Foreskin melanocyte (primary cell): ENCODE measurements at places on chromosomes 2 and 18.

- no peak for DNase-seq
Measured at GRCh38 chr18:43776997-43777396, 499.7 kb upstream of the SYT4 start.

DNA sequence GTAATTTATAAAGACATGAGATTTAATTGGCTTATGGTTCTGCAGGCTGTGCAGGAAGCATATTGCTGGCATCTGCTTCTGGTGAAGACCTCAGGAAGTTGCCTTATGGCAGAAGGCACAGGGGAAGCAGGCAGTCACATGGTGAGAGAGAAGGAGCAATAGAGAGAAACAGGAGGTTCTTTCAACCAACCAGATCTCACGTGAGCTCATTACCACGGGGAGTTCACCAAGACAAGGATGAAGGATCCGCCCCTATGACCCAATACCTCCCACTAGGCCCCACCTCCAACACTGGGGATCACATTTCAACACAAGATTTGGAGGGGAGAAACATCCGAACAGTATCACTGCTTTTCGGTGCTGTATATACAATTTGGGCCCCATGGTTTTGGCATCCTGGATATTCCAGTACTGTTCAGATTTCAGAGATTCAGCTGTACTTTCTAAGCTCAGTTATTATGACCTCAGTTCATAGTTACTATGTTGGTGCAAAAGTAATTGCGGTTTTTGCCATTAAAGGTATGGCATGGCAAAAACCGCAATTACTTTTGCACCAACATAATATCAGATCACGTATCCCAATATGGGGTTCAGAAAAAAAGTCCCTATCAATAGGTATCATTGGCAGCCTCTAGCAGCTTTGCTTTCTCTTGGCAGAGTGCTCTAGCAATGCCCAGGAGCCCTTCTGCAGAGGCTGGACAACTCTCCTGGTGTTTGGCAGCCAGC lies 189.6 kb upstream of the SIX3 start:
- DNase-seq = no peak

DNA sequence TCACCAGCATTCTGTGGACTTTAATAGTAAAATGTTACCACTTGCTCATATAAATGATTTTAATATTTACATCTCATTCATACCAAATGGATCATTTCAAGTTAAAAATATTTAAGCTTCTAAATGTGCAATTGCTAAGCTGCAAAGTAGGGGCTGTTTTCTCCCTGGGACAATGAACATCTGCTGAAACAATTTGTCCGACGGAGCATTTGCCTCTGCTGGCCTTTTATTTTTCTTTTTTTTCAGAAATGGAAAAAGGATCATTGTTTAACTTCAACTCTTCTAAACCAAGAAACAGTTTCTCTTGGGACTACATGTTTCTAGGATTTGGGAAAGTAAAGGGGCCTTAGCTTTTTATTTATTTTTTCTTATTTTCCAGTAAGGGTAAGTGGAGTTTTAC lies 43.8 kb upstream of the ITPRID2 start:
- DNase-seq = no peak

DNA sequence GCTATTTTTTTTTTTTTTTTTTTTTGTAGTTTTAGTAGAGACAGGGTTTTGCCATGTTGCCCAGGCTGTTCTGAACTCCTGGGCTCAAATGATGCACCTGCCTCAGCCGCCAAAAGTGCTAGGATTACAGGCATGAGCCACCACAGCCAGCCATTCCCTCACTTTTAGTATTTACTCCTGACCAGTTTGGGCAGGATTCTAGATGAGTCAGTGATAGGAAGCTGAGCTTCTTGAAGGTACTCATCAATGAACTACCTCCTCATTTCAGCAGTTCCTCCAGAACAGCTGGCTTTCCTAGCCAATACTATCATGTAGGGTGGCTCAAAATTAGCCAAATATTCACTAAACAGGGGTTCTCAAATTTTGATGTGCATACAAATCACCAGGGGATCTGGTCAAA lies 57.2 kb downstream of the CYBRD1 start:
- DNase-seq = no peak

GRCh38 chr2:226796840-226797288 lies 2.8 kb downstream of the IRS1 start:
- DNase-seq = no peak

DNA sequence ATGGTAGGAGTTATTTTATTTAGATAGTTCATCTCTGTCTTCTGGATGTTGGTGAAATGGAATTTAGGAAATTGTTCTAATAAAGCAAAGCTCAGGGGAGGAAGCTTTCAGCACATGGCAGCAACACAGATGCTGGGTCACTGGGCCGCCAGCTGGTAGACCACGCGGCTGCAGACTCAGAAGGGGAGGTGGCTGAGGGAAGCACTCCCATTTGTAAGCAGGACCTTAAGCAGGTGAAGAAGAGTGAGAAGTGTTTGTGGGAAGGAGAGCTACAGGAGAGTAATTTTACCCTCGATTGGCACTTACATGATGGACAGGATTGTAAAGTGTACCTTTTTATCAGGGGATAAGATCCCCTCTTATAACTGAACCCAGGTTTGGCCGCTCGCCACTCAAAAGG lies 24.4 kb downstream of the NMS start:
- no peak for DNase-seq

- no peak for DNase-seq
Measured at GRCh38 chr18:24704946-24705630, 244.7 kb downstream of the HRH4 start.

DNA sequence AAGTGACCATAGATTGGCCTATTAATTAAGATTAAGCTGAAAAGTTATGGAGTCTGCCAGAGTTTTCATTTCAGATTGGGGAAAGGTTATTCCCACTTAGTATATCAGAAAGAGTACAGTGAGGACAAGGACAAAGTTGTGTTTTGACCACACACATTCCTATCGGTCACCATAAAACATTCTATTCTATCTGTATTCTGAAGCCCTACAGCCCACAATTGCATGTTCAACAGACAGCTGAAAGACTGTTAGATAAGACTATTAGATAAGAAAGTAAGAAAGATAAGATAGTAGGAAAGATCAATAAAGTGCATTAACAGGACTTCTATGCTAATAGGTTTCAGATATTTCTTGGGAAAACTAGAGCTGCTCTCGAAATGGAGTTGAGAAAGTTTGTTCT lies 26.7 kb upstream of the ACYP2 start:
- DNase-seq = no peak

DNA sequence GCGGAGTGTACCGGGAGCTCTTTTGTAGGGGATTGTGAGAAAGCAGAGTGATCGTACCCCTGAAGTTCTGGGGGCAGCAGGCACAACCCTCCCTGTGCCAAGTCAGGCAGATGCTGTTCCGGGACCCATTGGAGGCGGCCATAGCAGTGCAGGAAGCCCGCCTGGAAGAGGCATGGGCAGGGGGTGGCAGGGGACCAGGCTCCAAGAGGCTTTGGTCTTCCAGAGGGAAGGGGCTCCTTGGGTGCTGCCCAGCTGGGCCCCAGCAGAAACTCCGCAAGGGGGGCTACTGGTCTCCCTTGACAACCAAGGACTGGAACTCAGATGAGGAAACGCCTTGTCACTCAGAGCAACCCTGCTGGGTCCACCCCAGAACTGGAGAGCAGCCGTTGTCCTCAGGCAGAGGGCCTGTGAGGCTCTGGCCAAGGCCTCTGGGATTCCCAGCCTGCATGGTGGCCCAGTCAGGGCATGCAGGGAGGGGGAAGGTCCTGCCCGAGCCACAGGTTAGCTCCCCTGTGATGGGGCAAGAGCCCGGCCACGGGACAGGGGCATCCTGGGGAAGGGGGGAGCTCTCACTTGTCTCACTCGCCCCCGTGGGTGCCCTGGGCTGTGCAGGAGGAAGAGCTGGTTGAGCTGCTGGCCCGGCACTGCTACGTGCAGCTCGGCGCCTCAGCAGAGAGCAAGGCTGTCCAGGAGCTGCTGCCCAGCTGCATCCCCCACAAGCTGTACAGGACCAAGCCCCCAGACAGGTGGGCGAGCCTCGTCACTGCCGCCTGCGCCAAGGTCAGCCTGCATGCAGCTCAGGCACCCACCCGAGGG lies 21.0 kb upstream of the GPR17 start:
- no peak for DNase-seq

DNA sequence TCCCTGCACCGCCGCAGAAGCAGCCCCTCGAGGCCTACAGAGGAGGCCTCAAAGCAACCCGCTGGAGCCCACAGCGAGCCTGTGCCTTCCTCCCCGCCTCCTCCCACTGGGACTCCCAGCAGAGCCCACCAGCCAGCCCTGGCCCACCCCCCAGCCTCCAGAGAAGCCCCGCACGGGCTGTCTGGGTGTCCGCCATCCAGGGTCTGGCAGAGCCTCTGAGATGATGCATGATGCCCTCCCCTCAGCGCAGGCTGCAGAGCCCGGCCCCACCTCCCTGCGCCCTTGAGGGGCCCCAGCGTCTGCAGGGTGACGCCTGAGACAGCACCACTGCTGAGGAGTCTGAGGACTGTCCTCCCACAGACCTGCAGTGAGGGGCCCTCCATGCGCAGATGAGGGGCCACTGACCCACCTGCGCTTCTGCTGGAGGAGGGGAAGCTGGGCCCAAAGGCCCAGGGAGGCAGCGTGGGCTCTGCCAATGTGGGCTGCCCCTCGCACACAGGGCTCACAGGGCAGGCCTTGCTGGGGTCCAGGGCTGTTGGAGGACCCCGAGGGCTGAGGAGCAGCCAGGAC lies 31.2 kb downstream of the GPC1 start:
- no peak for DNase-seq
